Stimulated activated CD8-positive, alpha-beta memory T cell treated with anti-CD3 and anti-CD28 coated beads, Interleukin-4, amount 100 ng/mL, for 1 hour (primary cell): ENCODE measurements at places on chromosomes 12 and 14.

- DNase-seq, result no peak
Observed at GRCh38 chr12:29008786-29009185, 140.3 kb upstream of the FAR2 start.

DNA sequence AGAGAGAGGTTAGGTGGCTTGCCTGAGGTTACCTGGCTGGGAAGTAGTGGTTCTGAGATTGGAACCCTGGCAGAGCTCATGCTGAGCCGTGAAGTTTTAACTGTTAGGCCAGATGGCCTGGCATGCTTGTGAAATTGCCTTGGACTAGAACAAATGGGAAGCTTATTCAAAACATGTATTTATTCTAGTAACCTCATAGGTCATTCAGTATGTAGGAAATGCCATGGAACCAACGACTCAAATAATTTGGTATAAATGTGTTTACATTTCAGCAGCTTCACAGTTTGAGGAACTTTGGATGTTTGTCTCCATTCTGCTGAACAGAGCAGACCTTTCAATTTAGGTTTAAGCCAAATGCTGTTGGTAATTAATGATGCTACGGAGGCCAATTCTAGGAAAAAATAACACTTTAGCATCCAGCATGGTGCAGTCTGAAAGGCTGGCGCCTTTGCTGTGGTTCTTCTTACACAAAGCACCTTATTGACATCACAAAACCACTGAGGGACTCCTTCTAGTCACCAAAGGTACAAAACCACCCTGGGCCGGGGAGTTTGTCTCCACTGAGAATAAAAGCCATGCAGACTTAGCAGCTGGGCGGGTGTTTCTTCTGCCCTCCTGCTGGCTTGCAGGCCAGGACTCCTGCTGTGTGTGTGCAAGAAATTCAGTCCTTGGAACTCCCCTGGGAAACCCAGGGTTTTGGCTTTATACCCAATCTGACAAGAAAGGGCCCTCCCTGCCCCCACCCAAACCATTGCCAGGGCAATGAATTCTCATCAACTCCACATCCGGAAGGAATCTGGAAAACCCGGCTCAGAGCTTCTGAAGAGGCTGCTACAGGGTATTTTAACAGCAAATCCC is 64.2 kb downstream of the ELK3 start:
- DNase-seq, result no peak

DNA sequence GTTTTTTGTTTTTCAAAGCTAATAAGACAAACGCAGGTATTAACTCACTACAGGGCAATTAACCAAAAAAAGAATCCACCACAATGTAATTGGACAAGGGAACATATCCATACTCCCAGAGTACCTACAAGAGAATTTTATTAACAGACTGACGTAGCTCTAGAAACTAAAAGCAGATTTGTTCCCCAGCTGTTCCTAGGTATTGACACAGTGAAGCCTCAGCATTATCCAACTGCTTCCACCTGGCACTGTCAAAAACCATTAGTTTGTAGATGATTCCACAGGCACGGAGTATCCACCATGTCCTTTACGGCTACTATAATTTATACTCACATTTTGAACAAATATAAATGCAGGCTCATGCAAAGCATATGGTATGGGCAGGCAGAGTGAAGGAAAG is 22.3 kb downstream of the PPM1H start:
- DNase-seq, result no peak

DNA sequence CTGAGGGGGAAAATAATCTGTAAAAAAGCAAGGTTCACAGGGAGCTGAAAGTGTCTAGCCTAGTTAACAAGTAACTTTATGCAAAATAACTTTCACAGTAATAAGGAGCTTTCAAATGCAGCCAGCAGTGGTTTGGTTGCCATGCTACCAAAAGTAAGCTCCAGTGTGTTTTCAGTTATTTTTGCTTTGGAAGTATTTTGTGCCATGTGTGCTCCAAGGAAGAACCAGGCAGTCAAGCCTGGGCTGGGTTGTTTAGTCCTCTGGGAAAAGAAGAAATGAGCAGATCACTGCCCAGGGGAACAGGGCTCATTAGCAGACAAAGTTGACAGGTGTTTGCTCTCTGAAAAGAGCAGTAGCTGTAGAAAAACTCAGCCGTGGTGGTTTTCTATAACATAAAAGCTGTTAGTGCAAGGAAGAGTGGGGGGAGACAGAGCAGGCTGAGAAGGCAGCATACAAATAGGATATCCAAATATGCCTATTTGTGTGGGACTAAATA is 92.8 kb upstream of the TMTC2 start:
- no peak for DNase-seq
